ENCODE measurements at places on chromosomes 12 and 14.

DNA sequence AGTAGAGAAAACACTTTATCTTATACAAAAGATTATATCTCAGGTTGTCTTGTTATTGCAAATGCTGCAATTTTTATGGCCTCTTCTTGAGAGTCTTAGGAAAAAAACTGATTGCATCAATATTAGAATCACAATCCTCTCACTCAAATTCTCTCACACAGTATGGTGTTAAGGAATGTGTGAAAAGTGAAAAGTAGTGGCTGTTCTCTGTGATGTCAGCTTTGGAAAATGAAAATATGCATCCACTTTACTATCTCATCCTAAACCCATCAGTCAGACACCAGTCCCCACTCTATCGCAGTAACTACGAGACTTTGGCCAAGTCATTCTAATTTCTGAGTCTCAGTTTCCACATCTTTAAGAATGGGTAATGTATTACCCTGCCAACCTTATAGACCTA is 32.6 kb upstream of the NTF3 start:
- no peak for DNase-seq

DNA sequence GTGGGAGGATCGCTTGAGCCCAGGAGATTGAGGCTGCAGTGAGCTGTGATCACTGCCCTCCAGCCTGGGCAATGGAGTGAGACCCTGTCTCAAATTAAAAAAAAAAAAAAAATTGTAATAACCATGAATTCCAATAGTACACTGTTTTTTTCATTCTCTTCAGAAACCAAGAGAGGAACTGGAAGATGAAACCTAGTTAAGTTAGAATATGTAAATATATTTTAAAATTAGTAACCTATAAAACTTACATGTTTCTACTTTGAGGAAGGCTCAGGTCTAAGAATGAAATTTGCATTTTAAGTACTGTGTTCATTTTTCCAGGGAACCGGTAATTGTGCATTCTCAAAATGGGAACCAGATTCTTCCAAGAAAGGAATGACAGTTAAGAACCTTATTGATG is 18.8 kb downstream of the KNTC1 start:
- DNase-seq, result no peak

GRCh38 chr12:18045446-18045992 is 44.5 kb downstream of the RERGL start:
- no peak for DNase-seq

GRCh38 chr12:91636721-91637120 is 454.1 kb upstream of the DCN start:
- DNase-seq, result no peak
